ENCODE measurements at places on chromosomes 7 and 10. TPM values are rescaled to one million over a fixed set of nuclear protein-coding genes. Genes with fewer than 3 reads are reported as not detected.

The GSTO2 gene
- 0.99 TPM for polyA plus RNA-seq

The NEUROD6 gene
- polyA plus RNA-seq, result 0.09 TPM

The AFAP1L2 gene
- polyA plus RNA-seq, result 34.0 TPM

The C10orf95 gene
- not detected for polyA plus RNA-seq

The UCN3 gene
- polyA plus RNA-seq, result not detected

GRCh38 chr7:19015098-19015497 lies 102.3 kb downstream of the TWIST1 start:
- DNase-seq, result no peak

GRCh38 chr10:59898125-59898835 lies 8.1 kb downstream of the CCDC6 start:
- DNase-seq, result no peak

GRCh38 chr10:107144490-107144889 lies 20.0 kb downstream of the SORCS1 start:
- no peak for DNase-seq

DNA sequence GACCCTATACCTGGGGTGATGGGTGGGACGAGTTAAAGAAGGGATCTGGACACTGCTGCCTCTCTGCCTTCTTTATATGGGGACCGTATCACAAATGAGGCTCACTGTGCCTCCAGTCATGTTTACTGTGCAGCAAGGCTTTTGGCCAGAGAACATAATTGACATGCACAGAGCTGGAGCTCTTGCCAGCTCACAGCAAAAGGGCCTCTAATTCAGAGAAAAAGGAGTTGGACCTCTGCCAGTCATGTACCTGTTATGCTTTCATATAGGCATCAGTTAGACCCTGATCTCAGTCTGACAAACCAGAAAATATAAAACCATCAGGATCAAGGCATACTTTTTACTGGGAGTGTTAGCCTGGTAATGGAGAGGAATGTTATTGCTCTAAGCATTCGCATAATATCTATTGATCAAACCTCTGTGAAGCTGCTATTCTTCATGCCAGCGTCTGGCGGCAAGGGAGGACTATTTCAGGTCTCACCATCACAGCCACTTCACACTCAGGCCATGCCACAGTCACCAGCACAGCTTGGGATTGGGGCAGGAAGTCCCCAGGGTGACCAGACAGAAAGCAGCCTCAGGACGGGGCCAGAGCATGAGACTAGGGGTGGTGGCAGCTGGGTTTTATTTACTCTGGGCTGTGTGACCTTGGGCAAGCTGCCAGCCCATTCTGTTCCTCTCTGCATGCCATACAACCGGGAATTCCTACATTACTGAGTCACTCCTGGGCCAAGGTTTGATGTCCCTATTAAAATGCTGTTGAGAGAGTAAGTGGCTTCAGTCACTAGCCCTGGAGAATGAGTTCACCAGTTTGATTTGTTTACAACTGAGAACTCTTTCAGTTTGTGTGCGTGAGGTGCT lies 90.1 kb downstream of the NPSR1 start:
- DNase-seq, result no peak

DNA sequence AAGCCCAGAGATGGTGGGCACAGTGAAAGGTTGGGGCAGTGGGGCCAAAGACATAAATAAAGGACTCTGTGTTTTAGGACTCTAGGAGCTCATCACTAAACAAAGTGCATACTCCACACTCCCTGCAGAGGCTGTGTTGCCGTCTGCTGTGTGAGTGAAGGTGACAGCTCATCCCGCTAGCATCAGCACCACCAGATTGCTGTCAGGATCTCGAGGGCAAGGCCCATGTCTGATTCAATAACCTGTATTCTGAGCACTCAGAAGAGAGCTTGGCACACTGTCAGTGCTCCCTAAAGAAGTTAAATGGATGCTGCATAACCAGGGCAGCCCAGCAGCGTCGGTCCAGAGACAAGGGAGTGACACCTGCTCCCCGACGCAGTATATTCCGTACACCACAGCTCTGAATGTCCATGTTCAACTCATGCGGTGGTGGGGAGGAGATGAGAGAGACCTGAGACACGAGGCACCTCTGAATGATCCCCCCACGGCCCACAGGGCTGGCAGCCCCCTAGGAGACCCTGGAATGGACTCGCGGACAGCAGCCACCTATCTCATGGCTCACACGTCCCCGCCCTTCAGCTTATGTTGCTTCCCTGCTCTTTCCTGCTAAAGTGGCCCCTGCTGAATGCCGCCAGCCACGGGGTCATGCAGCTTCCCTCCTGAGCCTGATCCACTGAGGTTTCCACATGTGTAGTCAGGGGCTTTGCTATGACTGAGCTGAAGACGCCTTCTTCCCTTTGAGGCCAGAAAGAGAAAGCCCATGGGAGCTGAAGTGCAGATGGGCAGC lies 132.7 kb upstream of the KCNMA1 start:
- DNase-seq, result no peak

GRCh38 chr10:76149182-76149581 lies 717.8 kb downstream of the LRMDA start:
- no peak for DNase-seq

DNA sequence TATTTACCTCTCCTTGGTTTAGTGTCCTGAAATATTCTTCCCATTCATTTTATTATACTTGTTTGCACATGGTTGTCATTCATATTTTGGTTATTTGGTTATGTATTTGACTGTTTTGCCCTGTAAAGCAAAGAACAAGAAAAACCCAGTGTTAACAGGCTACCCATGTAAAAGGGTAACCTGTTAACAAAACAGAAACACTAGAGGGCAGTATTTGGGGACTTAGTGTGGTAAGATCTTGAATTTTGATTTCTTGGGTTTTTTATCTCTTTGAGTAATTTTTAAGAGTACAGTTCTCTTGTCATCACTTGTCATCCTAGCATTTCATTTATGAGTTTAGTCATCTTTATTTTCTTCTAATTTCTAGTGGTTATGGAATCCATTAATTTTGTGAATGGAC lies 51.3 kb downstream of the POLL start:
- no peak for DNase-seq

DNA sequence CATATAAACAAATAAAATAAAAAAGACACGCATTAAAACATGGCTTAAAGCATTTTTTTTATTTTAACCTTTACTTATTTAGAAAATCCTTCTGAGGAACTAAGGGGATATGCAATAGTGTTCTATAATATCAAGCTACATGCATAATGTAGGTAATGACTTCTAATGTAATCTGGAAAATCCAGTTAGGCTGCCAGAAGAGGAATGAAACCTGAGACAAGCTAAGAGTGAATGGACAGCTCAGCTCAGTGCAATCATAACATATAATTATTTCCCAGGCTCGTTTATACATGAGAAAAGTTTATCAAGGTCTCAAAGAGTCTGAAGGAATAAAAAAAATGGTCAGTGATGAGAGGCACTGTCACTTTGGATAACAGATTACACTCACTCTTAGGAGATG lies 649.0 kb upstream of the PCDH15 start:
- no peak for DNase-seq

- no peak for DNase-seq
Observed at GRCh38 chr10:94315024-94315451, 47.7 kb downstream of the NOC3L start.

GRCh38 chr7:119167431-119167830 lies 942.9 kb downstream of the ANKRD7 start:
- no peak for DNase-seq

- DNase-seq, result peak; percentile 24
Observed at GRCh38 chr10:37975401-37975991, 951 bp downstream of the ZNF25 start.

All from forelimb muscle (tissue), 1 donor.